Ovary (tissue), 10 donors: ENCODE measurements at places on chromosomes 12 and 14. TPM values are rescaled to one million over a fixed set of nuclear protein-coding genes. Genes with fewer than 3 reads are reported as not detected.

The ZNF839 gene
- total RNA-seq = 12.6 TPM

The NYNRIN gene
- 27.3 TPM for total RNA-seq

The TAS2R43 gene
- 0.57 TPM for total RNA-seq

The CACNA1C gene
- 2.6 TPM for total RNA-seq

The PZP gene
- total RNA-seq = 0.25 TPM

- DNase-seq = no peak
Measured at GRCh38 chr14:100341301-100342031, 18.3 kb downstream of the SLC25A47 start.

DNA sequence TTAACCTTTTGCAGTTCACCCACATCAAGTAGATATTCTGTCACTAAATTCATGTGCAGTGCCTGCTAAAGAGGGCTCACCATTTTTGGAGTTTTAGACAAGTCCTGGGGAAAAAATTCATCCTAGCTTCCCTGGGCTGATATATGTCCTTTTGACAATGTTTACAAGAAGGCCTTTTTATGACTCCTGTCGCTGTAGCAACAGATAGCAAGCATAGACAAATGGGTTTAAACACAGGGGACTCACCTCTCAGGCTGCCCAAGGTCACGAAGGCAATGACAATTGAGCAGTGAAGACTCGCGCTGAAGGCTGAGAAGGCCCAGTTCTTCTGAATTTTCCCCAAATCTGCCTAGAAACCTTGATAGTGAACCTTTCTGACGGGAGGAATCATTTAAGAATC, 150.7 kb upstream of the CPM start:
- DNase-seq = no peak

DNA sequence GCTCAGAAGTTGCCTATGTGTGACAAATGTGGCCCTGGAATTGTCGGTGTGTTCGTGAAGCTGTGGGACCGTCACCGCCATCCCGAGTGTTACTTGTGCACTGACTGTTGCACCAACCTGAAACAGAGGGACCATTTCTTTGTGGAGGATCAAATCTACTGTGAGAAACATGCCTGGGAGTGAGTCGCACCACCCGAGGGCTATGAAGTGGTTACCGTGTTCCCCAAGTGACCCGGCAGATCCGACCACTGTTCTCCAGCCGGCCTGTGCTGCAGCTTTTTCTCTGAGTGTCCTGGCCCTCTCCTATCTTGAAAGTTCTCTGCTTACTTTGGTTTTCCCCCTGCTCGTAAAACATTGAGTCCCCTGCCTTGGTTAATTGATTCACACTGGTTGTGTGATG, 65.3 kb downstream of the VCPKMT start:
- no peak for DNase-seq

- DNase-seq = peak; percentile 83
Measured at GRCh38 chr12:120496413-120497340, 764 bp downstream of the DYNLL1 start.

DNA sequence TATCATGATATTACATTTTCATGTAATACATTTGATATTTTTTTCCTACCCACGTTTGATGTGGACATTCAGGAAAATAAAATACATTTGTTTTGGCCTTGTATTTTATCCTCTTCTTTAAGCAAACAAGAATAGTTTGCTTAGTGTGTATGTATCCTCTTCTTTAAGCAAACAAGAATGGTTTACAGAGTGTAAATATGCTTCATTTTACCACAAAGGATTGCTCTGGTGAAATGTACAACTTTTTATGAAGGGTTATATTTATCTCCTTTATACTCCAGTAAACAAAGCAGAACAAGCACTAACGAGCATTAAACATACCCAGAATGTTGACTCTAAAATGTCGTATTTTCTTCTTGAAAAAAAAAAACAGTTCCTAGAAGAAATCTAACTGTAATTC, 244.7 kb downstream of the KCNH5 start:
- DNase-seq = no peak

GRCh38 chr12:41556176-41556575, 368.1 kb downstream of the PDZRN4 start:
- DNase-seq = no peak

DNA sequence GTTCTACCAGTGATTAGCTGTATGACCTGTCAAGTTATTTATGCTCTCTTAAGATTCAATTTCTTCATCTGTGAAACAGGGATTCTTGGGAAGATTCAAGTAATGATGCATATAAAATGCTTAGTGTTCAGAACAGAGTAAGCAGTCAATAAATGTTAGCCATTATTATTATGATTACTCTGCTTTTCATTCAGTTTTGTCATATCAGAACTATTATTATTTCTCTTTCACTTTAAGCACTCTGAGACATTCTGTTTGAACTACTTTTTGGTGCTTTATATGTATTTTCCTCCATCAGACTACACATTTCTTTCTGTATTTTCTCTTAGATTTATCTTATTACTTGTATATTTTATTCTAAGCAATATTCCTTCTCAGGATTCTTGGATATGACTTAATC, 81.2 kb downstream of the CFAP54 start:
- no peak for DNase-seq

DNA sequence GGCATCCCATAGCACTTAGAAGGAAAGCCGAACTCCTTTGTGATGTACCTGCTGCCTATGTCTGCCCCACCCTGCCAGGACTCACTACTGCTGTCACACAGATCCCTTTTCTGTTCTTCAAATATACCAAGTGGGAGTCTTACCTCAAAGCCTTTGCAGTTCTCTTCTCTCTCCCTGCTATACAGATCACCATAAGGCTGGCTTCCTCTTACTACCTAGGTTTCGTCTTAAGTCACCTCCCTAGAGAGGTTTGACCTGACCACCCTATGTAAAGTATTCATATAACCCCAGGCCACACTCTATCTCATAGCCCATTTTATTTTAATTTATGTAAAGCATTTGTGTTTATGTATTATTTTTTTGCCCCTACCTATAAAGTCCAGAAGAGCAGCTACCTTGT, 117.6 kb downstream of the CRADD start:
- no peak for DNase-seq
